ENCODE measurements at places on chromosomes 3 and 15.

- no peak for DNase-seq
These were observed 944 bp downstream of the SLITRK3 start for GRCh38 chr3:165195241-165195639.

DNA sequence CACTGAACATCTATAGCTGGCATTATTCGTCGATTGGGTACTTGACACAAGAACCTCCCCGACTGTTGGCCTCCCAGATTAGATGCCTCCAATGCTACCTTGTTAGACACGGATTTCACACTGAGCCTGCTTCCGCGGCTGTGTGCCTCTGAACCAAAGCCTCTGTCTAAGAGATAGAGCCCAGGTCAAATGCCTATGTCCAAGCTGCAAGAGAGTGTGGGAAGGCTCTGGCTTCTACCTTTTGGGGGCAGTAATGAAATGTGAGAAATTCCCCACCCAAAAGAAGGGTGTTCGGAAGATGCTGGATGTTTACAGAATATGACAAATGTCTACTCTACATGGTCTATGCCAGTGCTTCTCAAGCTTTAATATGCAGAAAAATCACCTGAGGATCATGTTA, 2.0 kb upstream of the RPUSD2 start:
- no peak for DNase-seq

DNA sequence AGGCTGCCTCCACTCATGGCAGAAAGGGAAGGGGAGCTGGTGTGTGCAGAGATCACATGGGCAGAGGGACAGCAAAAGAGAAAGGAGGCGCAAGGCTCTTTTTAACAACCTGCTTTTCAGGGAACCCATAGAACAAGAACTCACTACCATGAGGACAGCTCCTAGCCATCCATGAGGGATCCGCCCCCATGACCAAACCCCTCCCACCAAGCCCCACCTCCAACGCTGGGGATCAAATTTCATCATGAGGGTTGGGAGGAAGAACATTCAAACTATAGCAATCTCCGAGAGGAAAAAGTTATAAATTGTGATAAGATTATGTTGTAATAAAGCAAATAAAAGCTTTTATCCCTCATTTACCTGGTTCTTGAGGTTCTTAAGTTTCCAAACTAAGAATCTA, 84.7 kb upstream of the LMCD1 start:
- DNase-seq, result no peak

GRCh38 chr3:189961522-189962161, 159.1 kb downstream of the P3H2 start:
- no peak for DNase-seq

GRCh38 chr3:161393803-161394202, 22.5 kb upstream of the SPTSSB start:
- no peak for DNase-seq

- no peak for DNase-seq
These were observed 467 bp downstream of the PIF1 start for GRCh38 chr15:64824929-64825430.

DNA sequence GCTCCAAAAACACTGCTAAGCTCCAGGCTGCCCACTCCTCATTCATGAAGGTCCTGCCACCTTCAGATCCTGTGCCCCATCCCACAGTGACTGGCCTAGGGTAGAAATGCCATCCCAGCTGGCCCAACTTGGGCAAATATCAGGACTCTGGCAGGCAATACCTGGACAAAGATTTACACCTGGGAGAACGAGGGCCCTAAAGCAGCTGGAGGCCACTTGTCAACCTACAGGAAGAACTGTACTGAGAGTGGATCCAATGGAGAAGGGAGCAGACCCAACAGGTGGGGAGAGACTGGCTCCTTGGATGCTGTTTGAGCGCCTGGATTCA, 57.1 kb upstream of the GATA2 start:
- no peak for DNase-seq

DNA sequence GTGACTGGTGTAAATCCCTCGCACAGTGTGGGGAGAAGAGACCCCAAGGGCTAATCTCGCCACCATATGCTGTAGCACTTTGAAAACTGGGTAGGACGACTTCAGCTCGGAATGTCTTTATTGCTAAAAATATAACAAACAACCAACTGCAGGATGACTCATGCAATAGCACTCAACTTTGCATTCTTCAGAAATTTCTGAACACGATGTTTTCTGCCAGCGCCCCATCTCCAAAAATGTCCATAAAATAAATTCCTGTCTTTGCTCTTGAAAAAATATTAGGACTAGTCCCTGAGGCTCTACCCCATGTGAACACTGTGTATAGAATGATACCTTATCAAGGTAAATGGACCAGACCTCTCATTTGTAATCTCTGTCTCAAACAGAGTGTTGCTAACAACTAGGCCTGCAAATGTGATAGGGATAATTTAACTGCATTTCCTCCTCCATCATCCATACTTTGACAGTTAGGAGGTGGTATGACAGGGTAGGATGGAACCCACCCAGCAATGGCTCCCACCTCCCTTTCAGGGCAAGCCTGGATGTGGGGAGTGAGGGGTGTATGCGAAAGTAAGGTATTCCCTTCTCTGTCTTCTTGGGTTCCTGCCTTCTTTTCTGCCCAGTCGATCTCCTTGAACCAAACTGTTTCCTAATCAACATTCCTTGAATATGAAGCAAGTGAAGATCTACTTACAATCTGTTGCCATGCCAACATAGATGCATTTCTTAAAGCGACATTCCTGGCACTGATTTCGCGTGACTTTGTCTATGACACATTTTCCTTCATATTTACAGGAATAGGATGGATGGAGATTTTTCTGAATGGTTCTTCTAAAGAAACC, 201.1 kb downstream of the NR1D2 start:
- no peak for DNase-seq

- no peak for DNase-seq
These were observed 182.8 kb downstream of the ROBO2 start for GRCh38 chr3:77222701-77223100.

- DNase-seq, result no peak
These were observed 21.6 kb downstream of the P2RY14 start for GRCh38 chr3:151256749-151257148.

DNA sequence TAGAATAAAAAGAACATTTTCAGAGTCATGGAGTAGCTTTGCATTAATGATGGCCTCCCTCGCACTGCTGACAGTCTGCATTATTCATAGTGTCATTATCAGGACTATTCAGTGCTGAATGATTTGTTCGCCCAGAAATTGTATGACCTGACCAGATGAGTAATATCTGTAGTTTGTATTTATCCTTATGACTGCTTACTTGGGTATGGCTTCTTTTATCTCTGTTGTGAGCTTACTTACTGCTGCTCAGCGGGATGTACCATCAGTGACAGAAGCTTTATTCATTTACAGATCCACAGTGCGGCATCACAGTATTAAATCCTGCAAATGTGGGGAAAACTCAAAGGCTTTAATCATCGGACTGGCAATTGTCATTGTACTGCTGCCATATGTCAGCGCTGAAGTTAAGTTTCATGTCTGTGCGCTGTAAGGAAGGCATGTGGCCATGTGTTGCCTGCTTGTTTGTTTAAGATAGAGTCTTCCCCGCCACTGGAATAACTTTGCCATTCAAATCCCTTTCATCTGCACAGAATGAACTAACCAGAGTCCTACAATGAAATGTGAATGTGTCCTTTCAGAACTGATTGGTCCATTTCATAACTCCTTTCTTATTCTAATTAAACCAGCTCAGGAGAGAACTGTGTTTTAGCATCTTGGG, 262.2 kb downstream of the CHL1 start:
- no peak for DNase-seq

- no peak for DNase-seq
These were observed 14.7 kb downstream of the TIMP4 start for GRCh38 chr3:12143949-12144504.

- DNase-seq, result no peak
These were observed 464.3 kb upstream of the RGMA start for GRCh38 chr15:93553167-93553935.

DNA sequence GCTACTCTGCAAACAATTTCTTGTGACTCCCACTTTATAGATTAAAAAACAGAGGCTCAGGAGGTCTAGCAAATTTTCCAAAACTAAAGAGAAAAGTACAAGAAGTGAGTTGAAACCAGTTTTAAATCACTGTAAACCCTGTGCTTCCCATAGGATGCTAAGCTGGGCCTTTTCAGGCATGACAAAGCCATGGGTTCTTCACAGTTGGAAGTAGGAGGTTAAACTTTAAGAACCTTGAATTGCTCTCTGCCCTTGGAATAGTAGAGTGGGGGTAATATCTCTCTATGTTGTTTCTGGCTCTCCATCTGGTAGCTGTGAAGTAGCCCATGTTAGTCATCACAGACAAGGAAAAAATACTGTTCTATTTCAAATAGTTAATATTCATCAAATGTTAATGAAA, 193.6 kb upstream of the SATB1 start:
- DNase-seq, result no peak

GRCh38 chr3:45677033-45677446, 12.2 kb upstream of the SACM1L start:
- DNase-seq, result no peak

GRCh38 chr3:8538913-8539312, 37.3 kb downstream of the LMCD1 start:
- no peak for DNase-seq

GRCh38 chr3:45861043-45861719, 19.3 kb upstream of the LZTFL1 start:
- DNase-seq, result no peak

DNA sequence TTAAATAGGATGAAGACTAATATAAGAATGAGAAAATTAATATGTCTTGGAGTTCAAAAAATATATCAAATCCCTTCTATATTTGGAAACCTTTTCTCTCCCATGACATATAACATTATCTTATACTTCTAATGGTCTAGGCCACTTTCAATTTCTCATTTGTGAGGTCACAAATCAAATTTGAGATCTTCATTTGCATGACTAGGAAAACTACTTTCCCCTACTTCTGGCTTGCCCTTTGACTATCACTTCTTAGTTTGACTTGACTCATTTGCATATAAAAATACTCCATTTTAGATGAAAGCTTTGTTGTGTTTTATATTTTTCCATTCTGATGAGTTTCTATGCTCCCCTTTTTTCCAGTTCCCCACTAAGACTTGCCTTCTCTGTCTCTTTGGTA, 598.6 kb upstream of the TBL1XR1 start:
- no peak for DNase-seq

DNA sequence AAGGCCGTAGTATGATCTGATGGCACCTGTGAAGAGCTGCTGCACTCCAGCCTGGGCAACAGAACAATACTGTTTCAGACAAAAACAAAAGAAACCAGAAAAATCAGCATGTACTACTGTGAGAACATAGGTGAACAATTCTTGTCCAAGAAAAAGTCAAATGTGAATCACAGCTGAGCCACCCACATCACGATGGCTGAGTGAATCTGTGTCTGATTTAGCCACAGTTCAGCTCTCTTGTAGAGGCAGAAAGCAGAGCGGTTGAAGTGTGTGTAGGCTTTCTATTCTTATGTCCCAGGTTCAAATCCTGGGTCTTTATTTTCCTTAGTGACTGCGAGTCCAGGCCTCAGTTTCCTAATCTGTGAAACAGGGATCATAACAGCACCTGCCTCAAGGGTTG, 4.4 kb upstream of the FURIN start:
- DNase-seq, result no peak

GRCh38 chr15:41483519-41483918, 10.2 kb upstream of the ITPKA start:
- no peak for DNase-seq

DNA sequence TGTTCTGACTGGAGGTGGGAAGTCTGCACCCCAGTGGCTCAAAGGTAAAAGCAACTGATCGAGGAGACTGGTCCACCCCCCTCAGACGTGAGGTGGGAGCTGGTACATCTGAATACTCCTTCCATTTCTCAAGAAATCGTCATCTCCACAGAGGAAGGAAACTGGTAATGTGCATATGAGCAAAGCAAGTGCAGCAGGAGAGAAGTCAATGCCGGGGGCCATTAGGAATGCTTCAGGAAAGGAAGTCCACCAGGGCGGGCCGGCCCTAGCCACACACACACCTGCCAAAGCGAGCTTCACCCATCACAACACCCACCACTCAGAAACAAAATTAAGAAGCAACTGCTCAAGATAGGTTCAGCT, 8.5 kb downstream of the TBC1D2B start:
- DNase-seq, result no peak

- no peak for DNase-seq
These were observed 30.0 kb upstream of the SLC6A1 start for GRCh38 chr3:10962481-10963036.

DNA sequence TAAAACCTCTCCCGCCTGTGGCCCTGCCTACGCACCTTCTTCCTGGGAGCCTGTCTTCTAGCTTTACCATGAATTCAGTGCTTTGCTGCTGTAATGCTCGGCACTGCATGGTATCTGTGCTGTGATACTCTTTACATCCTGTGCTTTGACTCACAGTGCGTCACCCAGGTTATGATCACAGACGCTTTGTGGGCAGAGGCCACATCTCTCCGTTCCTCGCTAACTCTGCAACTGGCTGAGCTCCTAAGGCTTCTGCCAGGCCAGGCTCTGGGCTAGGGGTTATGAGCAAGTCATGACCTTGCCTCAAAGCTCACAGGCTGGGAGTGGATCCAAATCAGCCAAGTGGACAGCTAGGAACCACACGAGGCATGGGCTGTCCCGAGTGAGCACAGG, 23.2 kb downstream of the SPTBN5 start:
- peak; percentile 60 for DNase-seq

GRCh38 chr3:21592828-21593227, 158.2 kb downstream of the ZNF385D start:
- DNase-seq, result no peak

- DNase-seq, result no peak
These were observed 16.6 kb downstream of the ABTB1 start for GRCh38 chr3:127689266-127689860.
